ENCODE measurements at places on chromosomes 13 and 19.

- DNase-seq = peak; percentile 79
These were observed 6.5 kb downstream of the UNC13A start for GRCh38 chr19:17681505-17682125.

- DNase-seq = no peak
These were observed 294.5 kb upstream of the NBEA start for GRCh38 chr13:34647379-34648150.

GRCh38 chr19:50330365-50331078, 1.3 kb upstream of the KCNC3 start:
- peak; percentile 96 for DNase-seq

- no peak for DNase-seq
These were observed 50.9 kb downstream of the TPT1 start for GRCh38 chr13:45289936-45290563.

GRCh38 chr13:36130552-36131221, 495 bp downstream of the DCLK1 start:
- DNase-seq = peak; percentile 70
